Activated CD4-positive, alpha-beta memory T cell treated with anti-CD3 and anti-CD28 coated beads for 36 hours (primary cell): ENCODE measurements at places on chromosomes 3 and 15.
A peak's percentile ranks its signal among the peaks of the same experiment; 100 is the strongest.

DNA sequence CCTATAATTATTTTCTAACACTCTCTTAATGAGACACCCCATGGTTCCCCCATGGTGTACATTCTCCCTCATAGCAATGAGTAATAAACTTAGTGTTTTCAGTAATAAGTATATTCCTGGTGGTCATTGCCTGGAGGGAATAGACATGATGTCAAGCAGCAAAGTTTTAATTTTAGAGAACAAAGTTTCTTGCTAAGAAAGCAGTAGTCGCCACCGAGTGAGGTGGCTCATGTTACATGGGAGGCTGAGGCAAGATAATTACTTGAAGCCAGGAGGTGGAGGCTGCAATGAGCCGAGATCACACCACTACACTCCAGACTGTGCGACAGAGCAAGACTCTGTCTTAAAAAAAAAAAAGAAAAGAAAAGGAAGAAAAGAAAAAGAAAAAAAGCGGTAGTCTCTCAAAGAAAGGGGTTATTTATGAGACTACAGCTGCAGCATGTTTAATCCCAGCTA lies 2.4 kb upstream of the ELP6 start:
- DNase-seq: no peak

DNA sequence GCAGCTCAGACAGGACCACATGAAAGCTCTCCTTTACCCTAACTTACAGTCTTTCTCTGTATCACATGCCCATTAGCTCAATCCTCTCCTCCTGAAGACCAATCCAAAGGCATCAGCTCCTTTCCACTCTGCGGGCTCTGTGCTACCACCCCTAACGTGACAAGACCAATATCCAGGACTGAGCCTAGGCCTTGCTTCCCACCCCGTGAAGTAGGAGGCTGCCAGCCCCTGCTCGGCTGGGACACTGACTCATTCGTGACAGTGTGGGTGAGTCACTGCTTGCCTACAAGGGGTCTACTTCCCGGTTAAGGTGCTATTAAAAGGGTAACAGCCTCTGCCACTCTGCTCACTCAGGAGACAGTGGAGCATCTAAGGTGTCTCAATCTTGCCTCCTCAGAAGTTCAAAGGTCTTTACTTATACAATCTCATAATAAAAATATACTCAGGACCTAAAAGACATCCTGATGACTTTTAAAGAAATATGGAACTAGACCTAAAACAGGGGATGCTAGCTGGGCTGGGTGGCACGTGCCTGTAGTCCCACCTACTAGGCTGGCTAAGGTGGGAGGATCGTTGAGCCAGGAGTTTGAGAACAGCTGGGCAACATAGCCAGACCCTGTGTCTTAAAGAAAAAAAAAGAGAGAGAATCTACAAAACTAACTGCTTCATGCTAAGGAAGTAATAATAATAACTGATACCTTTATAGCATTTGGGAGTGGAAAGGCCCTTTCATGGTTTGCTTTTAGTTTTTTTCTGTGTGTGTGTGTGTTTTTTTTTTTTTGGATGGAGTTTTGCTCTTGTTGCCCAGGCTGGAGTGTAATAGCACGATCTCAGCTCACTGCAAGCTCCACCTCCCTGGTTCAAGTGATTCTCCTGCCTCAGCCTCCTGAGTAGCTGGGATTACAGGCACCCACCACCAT lies 55.0 kb downstream of the TMEM44 start:
- peak; percentile 66 for DNase-seq

GRCh38 chr3:124117486-124117885 lies 125.6 kb upstream of the ROPN1 start:
- DNase-seq: no peak

- DNase-seq: no peak
These were observed 81.0 kb downstream of the FBXL2 start for GRCh38 chr3:33358172-33358781.

DNA sequence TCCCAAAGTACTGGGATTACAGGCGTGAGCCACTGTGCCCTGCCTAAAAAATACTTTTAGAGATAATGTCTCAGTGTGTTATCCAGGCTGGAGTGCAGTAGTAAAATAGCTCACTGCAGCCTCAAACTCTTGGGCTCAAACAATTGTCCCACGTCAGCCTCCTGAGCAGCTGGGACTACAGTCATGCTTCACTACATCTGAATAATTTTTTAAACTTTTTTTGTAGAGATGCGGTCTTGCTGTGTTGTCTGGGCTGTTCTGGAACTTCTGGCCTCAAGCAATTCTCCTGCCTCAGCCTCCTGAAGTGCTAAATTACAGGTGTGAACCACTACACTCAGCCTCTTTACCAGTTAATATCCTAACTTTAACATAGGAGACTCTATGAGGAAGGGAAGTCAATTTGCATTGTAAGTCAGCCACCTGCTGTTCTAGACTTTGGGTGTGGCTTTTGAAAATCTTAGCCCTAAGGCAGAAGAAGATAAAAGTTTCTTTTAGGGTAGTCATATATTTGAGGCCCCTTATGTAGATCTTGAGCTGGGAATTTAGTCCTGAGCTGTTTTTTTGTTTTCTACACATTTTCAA lies 78.2 kb upstream of the RASGRP1 start:
- no peak for DNase-seq

DNA sequence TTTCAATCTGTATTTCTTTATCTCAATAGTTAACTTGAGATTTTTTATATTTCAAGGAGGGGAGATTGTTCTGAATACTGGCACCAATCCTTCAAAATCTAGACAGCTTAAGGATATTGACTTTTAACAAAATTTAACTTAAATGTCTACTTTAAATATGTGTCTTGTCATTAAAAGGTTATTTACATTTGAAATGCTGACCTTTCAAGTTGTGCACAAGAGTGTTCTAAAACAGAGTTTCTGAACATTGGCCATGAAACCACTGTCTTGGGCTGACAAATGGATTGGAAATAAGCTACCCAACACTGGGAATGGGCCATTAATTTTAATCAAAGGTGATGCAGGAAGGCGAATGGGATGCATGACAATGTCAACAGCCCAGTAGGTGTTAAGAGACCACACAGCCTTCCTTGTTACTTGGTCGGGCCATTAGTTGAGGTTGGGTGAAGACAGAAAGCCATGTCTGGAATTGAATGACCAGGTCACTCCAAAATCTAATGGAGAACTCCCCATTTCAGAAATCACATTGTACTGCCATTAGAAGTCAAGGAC lies 128.5 kb downstream of the CDIN1 start:
- no peak for DNase-seq

- DNase-seq: no peak
These were observed 88.3 kb upstream of the COL8A1 start for GRCh38 chr3:99549957-99550603.

GRCh38 chr3:47573190-47574172 lies 5.2 kb downstream of the CSPG5 start:
- DNase-seq: no peak

- no peak for DNase-seq
These were observed 15.5 kb downstream of the ZIC4 start for GRCh38 chr3:147390589-147391569.

DNA sequence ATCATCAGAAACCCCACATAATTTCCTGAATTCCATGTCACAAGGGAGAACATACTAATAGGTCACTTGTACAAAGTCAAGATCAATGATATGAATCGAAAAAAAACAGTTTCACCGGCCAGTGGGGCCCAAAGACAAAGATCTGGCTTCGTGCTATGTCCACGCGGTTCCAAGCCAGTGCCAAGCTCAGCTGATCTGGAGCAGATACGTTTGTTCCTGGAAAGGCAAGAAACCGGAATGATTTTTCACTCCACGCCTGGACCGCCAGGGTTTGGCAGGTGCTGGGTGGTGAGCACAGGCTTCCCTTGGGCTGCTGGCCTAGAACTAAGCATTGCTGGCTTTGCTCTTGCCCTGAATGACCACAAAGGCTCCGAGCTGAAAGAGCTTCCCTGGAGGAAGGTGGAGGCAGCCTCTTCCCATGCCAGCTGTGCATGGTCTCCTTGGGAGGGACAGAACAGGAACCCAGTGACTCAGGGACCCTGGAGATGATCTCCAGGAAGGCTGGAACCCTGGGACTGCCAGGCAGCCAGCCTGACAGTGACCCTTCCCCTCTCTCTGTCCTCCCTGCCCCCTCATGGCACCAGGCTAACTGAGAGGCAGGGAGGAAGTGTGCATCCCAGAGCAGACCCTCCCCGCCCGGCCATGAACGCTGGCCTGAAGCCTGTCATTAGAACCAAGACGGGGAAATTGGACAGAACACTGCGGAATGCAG lies 40.9 kb downstream of the TRPM1 start:
- no peak for DNase-seq

DNA sequence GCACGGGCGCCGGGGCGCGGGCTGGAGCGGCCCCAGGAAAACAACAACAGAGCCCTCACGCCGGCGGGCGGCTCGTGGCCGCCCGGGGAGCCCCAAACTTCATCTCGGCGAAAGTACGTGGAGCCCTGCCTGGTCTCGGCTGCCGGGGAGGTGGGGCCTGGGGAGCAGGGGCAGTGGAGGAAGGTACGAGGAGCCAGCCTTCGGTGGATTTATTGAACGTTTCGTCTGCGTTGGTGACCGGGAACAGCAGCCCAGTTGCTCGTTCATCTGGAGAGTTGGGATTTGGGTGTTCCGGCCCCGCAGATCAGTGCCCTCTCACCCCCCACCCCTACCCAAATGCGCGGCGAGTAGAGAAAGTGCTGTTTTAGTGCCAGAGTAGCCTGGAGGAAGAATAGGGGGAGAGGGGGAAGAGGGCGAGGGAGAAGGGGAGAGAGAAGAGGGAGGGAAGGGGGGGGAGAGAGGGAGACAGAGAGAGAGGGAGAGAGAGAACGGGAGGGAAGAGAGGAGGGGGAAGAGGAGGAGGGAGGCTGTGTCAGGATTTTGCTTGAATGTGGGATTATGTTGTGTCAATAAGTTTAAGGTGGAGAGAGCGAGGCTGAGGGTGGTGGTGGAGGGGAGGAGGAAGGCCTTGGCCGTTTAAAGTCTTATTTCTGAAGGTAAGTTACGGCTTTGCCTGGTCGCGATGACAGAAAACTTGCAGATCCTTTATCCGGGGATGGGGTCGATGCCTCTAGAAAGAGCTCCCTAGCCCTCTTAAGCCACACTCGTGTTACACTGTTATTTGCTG lies 970 bp downstream of the BBX start:
- peak; percentile 64 for DNase-seq

DNA sequence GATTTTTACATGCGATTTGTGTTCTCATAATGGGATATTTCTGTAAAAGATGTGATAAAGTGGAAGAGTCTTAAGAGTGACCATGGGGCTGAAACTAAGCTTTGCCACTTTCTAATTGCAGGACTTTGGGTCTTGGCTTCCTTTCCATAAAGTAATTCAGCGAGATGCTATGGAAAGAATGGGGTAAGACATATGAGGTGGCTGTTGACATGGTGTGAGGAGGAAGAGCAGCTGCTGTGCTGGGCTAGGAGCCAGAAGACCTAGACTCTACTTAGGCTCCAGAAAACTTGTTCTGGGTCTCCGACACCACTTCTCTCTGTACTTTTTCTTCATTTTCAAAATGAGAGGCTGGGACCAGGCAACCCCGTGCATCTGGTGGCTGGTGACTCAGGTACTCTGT lies 654.5 kb upstream of the CFAP20DC start:
- DNase-seq: no peak

DNA sequence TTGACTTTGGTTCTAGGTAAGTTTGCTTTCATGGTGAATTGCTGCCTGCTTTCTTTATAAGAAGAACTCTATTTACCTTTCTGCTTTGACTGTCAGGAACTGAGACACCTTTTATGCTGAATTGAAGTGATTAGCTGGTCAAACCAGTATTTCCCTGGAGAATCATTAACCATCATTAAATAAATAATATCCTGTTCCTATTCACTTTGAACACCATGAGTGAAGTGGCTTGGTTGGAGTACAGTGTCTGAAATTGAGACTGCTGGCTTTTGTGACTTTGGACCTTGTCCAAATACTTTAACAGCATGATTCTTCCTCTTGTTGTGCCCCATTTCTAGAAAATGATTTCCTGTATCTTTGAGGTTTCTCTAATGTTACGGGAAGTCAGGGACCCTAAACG lies 5.6 kb upstream of the TMEM62 start:
- no peak for DNase-seq

GRCh38 chr3:66076861-66077470 lies 38.2 kb upstream of the MAGI1 start:
- no peak for DNase-seq

- no peak for DNase-seq
These were observed 381.2 kb upstream of the ATP11B start for GRCh38 chr3:182412066-182412465.

- no peak for DNase-seq
These were observed 2.0 kb downstream of the GLDN start for GRCh38 chr15:51343466-51343865.

- DNase-seq: no peak
These were observed 73.0 kb upstream of the POMGNT2 start for GRCh38 chr3:43178891-43179366.

- DNase-seq: peak; percentile 21
These were observed 12.4 kb upstream of the CACNA2D2 start for GRCh38 chr3:50515565-50516439.

GRCh38 chr3:46027736-46028397 lies 584 bp upstream of the XCR1 start:
- no peak for DNase-seq

- no peak for DNase-seq
These were observed 59.9 kb upstream of the COL8A1 start for GRCh38 chr3:99578339-99578970.

DNA sequence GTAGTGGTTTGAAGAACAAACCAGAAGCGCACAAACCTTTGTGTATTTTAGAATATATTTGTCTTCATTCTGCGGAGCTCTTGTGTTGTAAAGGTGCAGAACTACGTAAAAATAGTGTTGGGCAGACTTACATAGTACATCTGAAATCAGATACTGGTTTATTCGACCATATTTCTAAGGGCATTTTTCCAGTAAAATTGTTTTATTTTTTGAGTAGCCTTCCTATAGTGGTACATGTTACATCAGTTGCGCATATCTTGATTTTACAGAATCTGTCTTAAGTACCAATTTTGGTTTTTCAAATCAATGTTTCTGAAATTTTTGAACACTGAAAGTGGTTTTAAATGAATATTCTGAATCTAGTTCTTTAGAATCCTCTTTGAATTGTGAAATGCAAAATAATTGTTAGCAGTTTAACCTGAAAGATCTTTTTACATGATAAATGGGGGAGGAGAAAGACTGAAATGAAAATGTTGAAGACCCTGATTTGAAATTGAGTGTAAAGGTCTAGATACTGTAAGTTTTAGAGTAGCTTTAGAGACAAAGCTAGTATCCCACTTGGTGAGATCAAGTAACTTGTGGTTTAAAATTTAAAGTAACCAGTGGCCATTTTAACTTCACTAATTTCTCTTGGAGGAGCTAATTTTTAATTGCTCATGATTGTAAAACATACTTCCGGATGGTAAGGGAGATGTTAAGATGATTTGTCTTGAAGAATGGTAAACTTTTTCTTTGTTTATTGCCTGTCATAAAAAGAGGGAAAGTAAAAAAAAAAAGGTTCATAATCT lies 15.5 kb upstream of the CHD2 start:
- DNase-seq: no peak

- DNase-seq: no peak
These were observed 2.0 kb downstream of the SNRK start for GRCh38 chr3:43288366-43288765.

GRCh38 chr3:64238971-64239667 lies 13.9 kb upstream of the PRICKLE2 start:
- DNase-seq: no peak

DNA sequence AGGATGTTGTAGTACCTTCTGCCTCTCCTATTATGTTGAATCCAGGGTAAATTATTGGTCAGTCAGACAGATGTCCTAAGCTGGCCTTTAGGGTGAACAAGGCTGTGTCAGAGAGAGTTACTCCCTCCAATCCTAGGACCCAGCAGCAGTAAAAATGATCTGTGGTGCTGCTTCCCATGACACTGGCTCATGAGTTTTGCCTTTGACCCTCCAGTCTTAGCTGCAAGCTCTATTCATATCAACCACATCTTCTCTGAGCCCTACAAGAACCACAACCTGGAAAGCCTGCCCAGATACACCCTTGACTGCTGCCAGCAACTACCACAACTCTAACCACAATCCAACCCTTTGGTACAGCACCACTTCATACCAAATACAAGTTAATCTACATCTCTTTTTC lies 27.2 kb upstream of the PHLDB2 start:
- peak; percentile 53 for DNase-seq
